Naive B cell (primary cell): ENCODE measurements at places on chromosomes 11 and 22. TPM values are rescaled to one million over a fixed set of nuclear protein-coding genes. Genes with fewer than 3 reads are reported as not detected.

DNA sequence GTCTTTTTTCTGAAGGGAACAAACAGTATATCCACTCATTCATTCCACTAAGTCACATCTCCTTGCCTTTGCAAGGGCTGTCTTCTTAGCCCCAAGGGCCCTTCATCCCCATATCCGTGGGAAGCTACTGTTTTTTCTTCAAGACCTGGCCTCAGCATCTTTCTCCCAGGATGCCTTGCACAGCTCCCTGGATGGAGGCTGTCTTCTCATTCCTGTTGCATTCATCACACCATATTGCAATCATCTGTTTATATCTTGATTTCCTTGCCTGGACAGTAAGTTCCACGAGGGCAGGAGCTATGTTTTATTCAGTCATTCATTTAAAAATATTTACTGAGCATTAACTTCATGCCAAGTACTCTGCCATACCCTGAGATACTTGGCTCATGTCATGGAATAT is 29.3 kb upstream of the NECTIN1 start:
- no peak overlapping the region for H3K4me3 ChIP-seq
- H3K4me1 ChIP-seq = peaks cover 10% of the 10 kb centered on the region
- no peak overlapping the region for H3K27ac ChIP-seq
- no peak for DNase-seq

Gene GSTT2B
- not detected for polyA plus RNA-seq

Gene DERL3
- polyA plus RNA-seq = 25.6 TPM

Gene C22orf15
- not detected for polyA plus RNA-seq

Gene ELMOD1
- not detected for polyA plus RNA-seq

Gene TPH1
- polyA plus RNA-seq = not detected
